AG09309 (cell line): ENCODE measurements at places on chromosomes 3 and 15.
A peak's percentile ranks its signal among the peaks of the same experiment; 100 is the strongest.

DNA sequence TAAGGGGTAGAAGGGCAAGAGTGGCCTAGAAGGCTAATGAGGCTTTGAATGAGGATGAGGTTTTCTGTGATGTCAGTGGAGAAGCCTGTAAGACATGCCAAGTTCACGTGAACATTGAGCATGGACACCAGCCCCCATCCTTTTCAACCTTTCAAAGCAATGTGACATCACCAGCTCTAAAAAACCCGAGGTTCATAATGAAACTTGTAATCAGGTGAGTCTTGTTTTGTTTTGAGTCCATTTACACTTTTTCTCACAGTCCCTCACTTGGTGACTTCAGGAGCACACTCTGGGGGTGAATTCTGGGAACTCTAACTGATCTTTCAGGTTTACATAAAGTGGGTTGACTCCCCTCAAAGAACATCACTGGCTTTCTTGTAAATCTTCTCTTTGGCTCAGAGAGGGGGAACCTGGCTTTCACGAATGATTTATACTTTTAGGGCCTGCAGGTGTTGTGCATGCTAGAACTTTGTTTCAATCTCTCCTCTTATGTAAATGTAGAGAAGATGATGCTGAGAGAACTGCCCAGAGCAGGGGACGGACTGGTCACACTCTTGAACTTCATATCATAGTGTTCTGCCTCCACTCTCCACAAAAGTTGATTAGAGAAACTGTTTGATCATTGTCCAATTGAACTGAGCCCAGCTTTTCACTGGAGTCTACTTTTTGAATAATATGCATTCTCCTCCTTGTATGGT, 224.7 kb upstream of the SATB1 start:
- DNase-seq = no peak

DNA sequence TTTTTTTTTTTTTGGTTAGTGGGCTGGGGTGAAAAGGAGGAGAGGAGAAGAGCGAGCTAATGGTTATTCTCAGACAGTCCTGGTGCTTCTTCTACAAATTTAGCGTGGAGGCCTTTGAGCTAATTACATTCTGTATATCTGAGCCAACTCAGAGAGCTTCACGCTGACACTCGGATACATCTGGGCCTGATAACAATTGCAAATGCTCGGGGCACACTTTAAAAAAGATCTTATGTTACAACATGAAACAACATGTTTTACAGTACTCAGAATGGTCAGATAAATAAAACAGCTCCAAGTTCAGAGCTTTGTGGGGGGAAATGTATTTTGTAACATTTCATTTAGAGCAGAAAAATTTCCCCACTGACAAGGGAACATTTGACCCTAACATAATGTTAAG, 966.9 kb upstream of the NR2F2 start:
- DNase-seq = no peak

DNA sequence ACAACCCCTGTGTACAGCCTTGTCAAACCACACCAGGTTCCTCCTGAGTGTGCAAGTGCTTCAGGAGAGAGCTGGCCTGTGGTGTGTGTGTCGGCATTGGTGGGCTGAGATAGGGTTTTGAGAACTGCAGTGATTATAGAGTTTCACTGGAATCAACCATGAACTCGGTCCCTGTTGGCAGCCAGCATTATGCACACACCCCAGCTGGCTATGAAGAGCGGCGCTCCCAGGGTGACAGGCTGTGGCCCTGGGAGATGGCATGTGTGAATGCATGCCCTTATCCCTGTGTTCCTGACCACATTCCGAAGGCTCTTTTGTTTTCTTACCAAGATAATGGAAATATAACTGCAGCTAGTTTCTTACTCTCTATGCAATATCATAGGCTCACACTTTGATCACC, 101.8 kb downstream of the SNRK start:
- no peak for DNase-seq

- no peak for DNase-seq
Measured at GRCh38 chr3:42174679-42175385, 83.7 kb downstream of the TRAK1 start.

GRCh38 chr3:152470095-152470494, 201.4 kb downstream of the MBNL1 start:
- DNase-seq = no peak

GRCh38 chr3:66386925-66387650, 113.7 kb downstream of the LRIG1 start:
- no peak for DNase-seq

- DNase-seq = no peak
Measured at GRCh38 chr3:149462581-149463011, 11.9 kb upstream of the TM4SF4 start.

- DNase-seq = peak; percentile 71
Measured at GRCh38 chr3:177827511-177828207, 630.4 kb upstream of the TBL1XR1 start.

DNA sequence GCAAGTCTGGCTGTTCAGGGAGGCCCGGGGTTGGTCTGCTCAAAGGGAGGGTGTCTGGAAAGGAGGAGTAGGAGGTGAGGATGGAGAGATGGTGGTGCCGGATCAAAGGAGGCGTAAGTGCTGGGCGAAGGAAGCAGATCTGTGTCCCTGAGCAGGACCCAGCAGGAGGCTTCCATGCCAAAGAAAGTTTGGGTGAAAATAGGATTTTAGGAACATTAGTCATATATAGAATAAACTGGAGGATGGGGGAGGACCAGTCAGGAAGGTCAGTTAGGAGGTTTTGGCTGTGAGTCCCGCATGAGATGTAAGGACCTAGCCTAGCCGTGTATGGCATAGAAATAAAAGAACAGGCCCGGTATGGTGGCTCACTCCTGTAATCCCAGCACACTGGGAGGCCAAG, 28.6 kb upstream of the VPS8 start:
- DNase-seq = no peak

GRCh38 chr15:31396881-31397560, 70.4 kb downstream of the KLF13 start:
- DNase-seq = no peak

GRCh38 chr15:56775641-56776040, 42.3 kb upstream of the ZNF280D start:
- no peak for DNase-seq

GRCh38 chr15:56653107-56653506, 80.2 kb downstream of the ZNF280D start:
- no peak for DNase-seq

GRCh38 chr3:50254577-50255250, 14.2 kb upstream of the SEMA3B start:
- no peak for DNase-seq

DNA sequence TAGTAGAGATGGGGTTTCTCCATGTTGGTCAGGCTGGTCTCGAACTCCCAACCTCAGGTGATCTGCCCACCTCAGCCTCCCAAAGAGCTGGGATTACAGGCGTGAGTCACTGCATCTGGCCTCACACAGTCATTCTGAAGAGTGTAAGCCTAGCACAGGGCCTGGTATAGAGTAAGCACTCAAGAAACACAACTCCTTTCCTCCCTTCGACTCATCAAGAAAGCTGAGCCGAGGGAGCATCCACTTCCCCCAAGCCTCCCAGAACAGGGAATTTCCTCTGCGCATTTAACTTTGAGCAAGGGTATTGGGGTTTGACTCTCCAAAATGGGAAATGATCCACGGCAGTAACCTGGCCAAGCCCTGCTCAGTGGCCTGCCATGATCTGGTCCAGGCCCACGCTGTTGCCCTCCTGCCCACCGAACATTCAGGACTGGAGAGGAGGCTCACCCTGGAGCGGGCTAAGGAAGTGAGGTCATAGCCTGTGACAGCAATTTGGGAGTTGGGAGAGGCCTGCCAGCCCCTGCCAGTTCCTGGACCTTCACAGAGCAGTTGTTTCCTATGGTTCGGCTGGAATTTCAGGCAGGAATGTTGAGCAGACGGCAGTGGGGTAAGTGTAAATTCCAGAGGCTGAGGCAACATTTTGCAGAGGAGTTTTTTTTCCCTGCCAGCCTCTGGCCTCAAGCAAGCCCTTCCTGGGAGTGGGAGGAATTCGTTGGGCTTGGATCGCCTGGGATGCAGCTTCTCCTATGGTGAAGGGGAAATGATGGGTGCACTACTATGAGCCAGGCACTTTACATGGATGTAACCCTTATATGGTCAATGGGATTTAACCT, 21.2 kb upstream of the SMAD3 start:
- peak; percentile 83 for DNase-seq

GRCh38 chr15:27993996-27994780, 104.9 kb downstream of the OCA2 start:
- no peak for DNase-seq

DNA sequence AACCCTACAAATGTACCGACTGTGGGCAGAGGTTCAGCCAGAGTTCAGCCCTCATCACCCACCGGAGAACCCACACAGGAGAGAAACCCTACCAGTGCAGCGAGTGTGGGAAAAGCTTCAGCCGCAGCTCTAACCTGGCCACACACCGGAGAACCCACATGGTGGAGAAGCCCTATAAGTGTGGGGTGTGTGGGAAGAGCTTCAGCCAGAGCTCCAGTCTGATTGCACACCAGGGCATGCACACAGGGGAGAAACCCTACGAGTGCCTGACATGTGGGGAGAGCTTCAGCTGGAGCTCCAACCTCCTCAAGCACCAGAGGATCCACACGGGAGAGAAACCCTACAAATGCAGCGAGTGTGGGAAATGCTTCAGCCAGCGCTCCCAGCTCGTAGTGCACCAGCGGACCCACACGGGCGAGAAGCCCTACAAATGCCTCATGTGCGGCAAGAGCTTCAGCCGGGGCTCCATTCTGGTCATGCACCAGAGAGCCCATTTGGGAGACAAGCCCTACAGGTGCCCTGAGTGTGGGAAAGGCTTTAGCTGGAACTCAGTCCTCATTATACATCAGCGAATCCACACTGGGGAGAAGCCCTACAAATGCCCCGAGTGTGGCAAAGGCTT, 20.7 kb downstream of the ZSCAN2 start:
- DNase-seq = no peak

GRCh38 chr3:78046566-78046965, 1006.7 kb downstream of the ROBO2 start:
- DNase-seq = no peak

- no peak for DNase-seq
Measured at GRCh38 chr3:188390343-188390718, 236.4 kb downstream of the LPP start.

GRCh38 chr3:114887806-114888205, 259.3 kb downstream of the ZBTB20 start:
- DNase-seq = peak; percentile 74

- DNase-seq = no peak
Measured at GRCh38 chr3:41102053-41102556, 97.2 kb upstream of the CTNNB1 start.

GRCh38 chr3:14124223-14124614, 451 bp downstream of the CHCHD4 start:
- no peak for DNase-seq

- DNase-seq = no peak
Measured at GRCh38 chr15:97981058-97981457, 20.6 kb downstream of the ARRDC4 start.

DNA sequence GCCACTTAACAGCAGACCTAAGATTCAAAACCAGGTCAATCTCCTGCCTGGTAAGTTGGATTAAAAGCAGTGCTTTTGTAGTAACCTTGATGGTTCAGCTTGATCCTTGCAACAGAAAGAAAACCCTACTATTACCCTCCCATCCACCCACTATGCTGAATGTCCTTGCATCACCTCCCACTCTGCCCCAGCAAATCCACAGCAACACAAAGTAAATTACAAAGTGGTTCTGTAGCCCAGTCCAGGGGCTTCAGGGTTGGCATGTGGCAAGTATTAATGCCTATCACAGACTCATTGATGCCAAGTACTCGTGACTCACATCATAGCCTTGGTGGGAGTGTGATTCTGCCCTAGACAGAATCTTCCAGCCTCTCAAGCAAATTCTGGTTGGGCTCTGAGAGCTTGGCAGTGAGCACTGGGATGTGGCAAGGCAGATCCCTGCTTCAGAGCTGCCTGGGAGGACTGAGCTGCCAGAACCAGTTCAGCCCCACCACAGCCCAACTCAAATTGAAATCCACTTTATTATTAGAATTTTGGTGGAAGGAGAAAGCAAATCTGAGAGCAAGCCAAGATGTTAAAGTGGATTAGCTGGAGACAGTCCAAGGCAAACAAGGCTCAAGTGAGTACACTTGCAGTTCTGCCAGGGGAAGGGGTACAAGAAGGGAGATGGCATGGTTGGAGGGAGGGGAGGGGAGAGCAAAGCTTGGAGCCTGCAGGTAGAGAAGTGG, 225.8 kb upstream of the UMPS start:
- DNase-seq = peak; percentile 69

DNA sequence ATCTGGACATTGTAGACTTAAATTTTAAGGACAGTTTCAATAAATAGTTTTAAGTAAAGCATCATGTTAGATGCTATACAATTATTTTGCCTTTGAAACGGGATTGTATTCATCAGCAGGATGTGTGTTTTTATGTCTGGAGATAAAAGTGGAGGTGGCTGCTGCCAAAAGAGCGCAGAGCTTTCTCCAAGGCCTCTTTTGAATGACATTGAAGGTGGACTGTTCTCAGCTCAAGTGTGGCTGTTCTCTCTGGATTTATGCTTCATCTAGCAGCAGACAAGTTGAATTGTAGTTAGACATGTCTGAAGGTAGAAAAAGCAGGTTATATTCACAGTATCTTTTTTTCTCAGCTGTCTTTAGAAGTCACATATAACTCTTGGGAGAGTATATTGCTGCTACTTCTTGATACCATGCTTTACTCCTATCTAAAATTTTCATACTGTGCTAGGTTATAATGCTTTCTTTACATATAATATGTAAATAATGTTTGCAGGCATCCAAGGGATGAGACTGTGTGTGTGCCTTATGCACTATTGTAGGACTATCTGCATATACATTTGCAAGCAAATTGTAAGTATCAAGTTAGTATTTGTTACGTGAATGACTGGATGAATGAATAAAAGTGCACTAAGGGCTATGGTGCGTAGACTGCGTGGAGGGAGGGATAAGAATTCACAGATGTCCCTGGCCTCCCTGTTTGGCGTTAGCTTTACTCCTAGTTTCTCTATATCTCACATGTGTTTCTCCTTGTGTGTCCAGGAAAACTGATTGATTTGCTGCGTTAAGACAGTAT, 340.1 kb downstream of the NAALADL2 start:
- no peak for DNase-seq

DNA sequence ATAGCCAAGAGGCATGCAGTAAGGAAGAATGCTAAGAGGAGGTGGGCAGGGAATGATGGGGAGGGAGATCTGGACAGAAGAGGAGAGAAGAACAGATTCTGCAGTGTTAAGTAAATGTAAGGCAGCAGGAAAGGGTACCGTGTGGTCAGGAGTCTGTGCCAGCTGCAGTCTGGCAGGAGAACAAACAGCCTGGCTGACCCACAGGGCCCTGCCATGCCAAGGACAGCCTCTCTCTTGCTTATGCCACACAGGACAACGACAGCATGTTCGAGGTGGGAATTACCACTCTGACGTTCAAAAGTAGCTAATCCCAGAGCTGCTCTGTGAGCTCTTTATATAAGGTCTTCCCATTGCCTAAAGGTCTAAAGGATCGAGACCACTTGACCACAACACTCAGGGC, 31.3 kb downstream of the DAPK2 start:
- no peak for DNase-seq
